HAP-1 (cell line): ENCODE measurements at places on chromosomes 1 and 21.

- peak; percentile 37 for DNase-seq
Measured at GRCh38 chr21:23968722-23969647, 1638.3 kb downstream of the MRPL39 start.

DNA sequence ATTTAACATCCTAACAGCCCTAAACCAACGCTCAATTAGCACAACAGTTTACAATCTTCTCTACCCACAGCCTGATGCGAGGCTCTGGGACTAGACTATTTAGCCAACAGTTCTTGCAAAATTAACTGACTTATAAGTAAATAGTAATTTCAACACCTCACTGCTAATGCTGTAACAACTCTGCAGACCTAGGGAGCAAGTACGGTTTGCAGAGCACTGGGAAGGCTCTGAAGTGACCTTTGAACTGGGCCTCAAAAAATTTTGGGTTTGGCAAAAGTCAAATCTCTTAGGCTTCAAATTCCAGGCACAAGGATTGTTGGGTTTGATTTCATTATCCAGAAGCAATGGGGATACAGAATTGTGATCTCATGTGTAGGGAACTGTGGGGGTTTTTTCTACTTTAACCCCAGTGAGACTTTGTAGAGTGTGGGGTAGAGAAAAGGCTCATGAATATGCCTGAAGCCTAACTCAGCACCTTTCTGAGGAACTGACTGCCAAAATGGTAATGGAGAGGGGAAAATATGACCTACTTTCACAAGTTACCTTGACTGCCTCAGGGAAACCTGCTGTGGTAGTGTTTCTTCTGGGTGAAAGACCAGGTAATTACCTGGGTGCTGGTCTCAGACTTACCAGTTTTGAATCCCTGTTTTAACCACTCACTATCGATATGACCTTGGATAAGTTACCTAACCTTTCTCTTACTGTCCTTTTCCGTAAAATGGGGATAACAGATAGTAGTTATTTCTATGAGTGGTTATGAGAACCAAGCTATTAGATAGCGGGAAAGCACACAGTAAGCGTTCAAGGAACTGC is 889 bp upstream of the TXLNA start:
- DNase-seq = no peak

GRCh38 chr1:4794020-4794780 is 139.8 kb downstream of the AJAP1 start:
- DNase-seq = no peak

DNA sequence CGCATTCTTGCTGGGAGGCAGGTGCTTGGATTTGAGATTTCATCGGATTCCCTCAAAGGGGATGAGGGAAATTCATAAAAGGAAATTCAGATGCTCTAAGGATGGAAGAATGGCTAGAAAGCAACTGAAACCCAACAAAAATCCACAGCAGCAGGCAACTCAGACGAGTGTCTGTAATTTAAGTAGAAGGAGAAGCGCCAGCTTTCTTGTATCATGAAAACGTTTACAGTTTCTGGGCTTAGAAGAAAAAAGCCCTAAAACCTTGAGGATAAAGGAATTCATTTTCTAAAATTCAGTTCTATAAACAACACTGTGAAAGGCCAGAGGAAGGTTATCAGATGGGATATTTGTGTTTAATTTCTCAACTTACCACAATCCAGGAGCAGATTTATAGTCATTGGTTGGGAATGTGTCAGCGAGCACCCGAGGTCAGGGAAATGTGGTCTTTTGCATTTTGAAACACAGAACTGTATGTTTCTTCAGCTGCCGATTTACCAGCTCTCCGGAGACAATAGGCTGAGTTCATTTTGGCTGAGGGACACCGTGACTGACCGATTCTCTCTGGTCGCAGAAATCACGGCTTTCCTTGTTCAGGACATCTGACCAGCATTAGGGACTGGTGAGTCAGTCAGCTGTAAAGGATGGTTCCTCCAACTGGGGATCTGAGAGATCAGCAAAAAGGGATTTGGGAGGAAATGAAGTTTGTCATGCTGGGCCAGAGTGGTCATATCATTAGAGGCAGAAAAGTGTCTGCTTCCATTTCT is 111.6 kb upstream of the ERRFI1 start:
- no peak for DNase-seq

DNA sequence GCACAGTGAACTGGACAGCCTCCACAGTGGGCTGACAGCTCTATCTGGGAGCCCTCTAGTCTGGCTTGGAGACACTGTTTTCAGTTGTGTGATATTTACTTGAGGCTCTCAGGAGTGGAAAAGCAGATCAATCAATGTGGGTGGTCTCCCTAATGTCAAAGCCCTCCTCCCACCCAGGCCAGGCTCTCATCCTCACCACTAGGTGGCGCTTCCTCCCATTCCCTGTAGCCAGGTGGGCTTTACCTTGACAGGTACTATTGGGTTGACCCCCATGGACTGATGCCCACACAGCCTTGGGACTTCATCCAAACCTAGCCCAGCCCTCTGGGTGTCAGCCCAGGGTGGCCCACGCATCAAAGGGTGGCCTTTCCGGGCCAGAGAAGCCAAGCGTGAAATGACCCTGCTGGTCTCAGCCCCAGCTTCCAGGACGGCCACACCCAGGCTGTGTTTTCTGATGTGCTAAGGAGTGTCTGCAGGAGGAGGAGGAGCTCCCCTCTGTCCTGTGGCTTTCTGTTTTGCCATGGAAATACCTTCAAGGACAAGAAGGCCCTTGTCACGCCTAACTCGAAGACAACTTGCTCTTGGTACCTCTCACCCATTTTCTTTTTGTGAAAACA is 54.0 kb downstream of the CLIC6 start:
- no peak for DNase-seq

- DNase-seq = peak; percentile 87
Measured at GRCh38 chr1:84620720-84621313, 46.6 kb upstream of the CTBS start.

DNA sequence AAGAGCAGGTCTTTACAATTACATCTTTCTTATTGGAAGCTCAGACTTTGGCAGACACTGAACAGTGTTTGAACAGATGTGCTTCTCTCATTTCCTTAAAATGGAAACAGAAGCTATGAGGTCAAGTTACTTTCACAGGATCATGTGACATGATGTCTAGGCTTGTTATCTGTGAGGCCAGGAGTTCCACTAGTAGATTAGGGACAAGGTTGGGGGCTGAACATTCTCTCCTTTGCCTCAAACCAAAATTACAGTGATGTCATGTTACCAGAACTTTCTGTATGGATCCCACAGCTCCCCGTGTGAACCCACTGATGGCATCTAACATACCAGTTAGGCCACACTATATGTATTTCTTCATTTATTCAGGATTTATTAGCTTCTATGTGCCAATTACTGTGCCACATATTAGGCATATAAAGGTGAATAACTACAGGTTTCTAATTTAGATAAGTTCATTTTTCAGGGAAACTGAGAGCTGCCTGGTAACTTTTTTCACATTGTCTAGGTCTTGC is 6.0 kb downstream of the DYNLT5 start:
- DNase-seq = no peak

DNA sequence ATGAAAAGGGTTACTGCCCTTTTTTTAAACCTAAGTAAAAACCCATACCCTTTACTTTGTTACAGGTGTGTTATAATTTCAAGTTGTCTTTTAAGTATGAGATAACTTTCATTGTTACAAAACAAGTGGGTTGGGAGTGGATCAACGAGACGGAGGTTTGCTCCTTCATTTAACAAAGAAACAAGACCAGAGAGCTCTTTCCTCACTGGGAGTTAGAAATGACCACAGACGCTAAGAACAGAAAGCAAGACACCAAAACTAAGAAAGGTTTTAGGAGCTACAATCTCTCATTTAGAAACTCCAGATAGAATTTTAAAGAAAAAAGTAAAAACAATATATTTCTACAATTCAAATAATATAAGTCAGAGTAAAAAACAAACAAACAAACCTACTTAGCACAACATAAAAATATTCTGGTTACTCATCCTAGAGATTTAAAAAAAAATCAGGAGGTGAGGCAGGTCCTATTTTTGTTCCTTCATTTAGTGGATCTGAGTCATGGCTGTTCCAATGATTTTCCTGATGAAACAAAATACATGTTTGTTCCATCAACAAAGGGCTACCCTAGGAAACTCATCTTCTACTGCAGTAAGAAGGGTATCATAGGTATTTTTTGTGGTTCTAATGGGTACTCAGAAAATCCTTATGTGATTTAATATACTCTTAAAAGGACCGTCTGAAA is 33.0 kb downstream of the APP start:
- no peak for DNase-seq

DNA sequence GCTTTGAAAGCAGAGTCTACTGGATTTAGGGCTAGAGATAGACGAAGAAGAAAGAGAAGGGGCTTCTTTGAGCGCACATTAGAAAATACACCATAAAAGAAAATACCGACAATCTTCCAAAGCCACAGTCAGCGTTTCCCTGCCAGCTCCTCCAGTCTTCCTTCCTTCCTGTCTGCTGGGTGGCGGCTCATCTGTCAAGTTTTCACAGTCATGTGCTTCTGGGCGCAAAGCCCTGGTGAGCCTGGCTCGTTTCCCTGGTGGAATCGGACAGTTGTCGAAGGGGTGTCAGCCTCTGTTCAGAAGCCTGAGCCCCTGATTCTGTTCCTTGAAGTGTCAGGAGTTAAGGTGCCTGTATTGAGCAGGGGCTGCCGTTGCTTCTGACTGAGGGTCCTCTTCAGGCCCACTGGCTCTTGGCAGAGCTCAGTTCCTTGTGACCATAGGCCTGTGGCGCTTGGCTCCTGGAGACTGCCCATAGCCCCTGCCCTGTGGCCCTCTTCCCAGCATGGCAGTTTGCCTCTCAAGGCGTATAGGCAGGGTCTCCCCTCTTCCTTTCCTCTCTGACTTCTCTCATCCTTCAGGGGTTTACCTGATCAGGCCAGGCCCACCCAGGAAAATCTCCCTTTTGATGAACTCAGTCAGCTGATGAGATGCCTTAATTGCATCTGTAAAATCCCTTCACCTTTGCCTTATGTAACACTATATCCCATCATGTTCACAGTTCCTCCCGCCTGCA is 58.6 kb downstream of the ADARB1 start:
- no peak for DNase-seq

- DNase-seq = no peak
Measured at GRCh38 chr1:117660271-117660965, 54.6 kb downstream of the TENT5C start.

GRCh38 chr21:43369124-43369523 is 57.8 kb downstream of the SIK1 start:
- DNase-seq = no peak

DNA sequence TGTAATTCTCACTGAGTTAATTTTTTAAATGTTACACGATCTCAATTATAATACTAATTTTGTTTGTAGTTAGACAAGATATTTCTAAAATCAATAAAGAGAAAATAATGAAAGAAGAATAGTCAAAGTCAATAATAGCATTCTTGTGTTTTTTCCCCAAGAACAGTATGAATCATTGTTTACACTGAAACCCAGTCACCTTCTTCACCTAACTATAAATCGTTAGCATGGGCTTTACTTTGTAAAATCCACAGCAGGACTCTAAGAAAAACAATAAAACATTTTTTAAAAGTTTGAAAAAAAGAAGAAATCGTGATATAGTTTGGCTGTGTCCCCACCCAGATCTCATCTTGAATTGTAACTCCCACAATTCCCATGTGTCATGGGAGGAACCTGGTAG is 234.6 kb upstream of the LYPLAL1 start:
- DNase-seq = no peak
